Activated T-helper 9 cell treated with anti-CD3 and anti-CD28 coated beads, Interleukin-2, amount 50 U/mL, for 16 hours (primary cell): ENCODE measurements at places on chromosomes 13 and 19.

- no peak for DNase-seq
Observed at GRCh38 chr13:84609716-84610115, 727.4 kb upstream of the SLITRK1 start.

GRCh38 chr13:97182111-97182890 lies 39.8 kb upstream of the MBNL2 start:
- no peak for DNase-seq

DNA sequence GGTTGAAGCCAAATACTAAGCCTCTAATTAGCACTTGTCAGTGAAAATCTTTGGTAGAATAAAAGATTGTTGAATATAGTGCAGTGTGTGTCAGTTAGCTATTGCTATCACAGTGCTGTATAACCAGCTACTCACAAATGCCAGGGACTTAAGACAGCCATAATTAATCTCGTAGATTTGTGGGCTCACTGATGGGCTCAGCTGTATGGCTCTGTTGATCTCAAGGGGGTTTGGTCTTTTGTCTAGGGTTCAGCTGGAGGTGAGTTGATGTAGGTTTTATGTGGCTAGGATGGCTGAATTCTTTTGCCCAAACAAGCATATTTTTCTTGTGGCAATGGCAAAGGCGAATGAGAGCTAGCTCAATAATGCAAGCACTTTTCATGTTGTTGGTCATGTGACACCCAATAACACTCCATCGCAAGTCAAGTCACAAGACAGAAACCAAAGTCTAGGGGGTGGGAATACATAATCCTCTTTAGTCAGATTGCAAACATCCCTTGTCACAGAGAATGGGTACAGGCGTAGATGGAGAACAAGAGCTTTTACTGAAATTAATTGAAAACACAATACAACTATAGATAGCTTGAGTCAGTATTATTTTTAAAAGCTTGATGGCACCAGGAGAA lies 121.7 kb upstream of the EDNRB start:
- DNase-seq: no peak

DNA sequence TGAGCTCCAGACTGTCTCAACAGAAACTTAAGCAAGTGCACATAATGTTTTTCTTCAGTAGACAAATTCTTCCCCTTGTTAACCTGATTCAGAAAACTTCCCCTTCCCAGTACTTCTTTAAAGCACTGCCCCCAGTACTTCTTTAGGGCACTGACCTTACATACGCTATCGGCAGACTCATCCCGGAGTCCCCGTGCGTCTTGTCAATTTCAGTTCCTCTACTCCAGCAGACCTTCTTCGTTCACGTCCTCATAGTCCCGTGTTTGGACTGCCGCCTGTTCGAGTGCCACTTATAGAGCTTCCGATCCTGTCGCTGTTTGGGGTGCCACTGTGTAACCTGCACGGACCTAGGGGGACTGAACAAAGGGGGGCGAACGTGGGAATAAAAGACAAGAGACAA lies 29.0 kb downstream of the ZNF627 start:
- DNase-seq: no peak

DNA sequence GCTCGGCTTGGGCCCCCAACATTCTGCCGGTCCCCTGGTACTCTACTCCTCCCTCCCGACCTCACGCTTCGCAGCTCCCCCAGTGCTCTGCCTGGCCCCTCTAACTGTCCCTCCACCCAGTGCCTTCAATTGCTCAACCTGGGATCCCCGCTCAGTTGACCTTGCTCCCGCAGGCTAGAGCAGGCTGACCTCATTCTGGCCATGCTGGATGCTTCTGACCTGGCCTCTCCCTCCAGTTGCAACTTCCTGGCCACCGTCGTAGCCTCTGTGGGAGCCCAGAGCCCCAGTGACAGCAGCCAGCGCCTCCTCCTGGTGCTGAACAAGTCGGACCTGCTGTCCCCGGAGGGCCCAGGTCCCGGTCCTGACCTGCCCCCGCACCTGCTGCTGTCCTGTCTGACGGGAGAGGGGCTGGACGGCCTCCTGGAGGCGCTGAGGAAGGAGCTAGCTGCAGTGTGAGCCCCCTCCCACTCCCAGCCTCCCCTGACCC lies 3.6 kb downstream of the GTPBP3 start:
- DNase-seq: no peak

GRCh38 chr13:21537105-21537504 lies 66.9 kb downstream of the MICU2 start:
- no peak for DNase-seq

GRCh38 chr19:17755977-17756670 lies 4.8 kb downstream of the FCHO1 start:
- DNase-seq: no peak

DNA sequence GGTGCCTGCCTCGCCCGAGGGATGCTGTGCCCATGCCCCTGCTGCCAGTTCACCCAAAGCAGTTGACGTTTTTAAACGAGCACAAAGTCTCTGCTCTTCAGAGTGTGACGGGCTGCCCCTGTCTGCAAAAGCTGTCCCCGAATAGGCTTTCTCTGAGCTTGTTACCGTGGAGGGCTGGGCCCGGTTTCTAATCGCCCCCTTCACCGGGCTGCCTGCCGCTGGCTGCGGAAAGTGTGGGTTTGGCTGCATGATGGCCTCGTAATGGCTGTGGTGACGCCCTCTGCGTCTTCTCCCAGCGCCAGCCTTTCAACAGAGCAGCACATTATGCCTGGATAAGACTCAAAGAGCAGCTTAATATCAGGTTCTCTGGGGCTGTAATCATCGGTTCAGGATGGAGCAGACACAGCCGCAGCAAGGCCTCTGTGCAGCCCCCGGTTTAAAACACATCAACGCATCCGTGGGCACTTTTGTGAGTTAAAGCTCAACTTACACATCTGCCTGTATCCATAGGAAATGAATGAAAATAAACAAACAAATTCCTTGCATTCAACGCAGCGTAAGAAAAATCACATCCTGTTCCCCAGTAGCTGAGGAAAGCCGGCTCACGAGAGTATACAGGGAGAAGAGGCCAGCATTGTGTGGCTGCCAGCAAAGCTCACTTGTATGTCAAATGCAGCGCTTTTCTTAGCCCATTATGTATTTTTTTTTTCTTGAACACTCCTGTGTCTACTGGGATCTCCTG lies 166.4 kb upstream of the SOX1 start:
- DNase-seq: no peak

GRCh38 chr13:28958018-28958417 lies 137.9 kb downstream of the MTUS2 start:
- no peak for DNase-seq

DNA sequence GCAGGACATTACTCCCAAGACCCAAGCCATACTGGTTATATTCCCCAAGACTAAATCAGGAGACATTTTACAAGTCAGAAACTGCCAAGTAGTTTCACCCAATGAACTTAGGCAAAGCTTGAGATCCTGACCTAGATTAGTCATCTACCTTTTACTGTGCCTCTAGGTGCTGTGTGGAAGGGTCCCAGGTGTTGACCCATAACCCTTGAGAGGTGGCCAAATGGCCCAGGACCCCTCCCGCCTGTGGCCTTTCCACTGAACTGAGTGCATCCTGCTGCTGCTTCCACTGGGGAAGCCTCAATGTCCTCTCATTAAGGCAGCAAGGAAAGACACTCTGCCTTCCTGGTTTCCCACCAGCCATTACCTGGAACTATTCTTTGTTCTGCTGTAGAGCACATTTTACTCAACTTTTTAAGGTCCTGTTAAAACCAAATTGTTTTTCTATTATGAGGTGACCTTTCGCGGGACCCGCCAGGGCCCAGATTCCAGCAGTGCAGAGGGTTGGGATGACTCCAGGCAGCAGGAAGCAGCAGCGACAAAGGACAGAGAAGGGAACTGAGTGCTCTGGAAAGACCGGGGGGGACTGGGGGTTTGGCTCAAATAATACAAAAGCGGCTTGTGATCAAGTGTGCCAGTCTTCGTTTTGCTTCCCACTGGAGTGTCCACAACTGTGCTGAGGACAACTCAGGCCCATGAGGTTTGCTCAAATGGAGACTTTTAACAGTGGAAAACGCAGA lies 27.1 kb downstream of the ANKRD10 start:
- DNase-seq: no peak

GRCh38 chr19:49767381-49767780 lies 580 bp downstream of the AP2A1 start:
- no peak for DNase-seq

GRCh38 chr13:23799945-23800344 lies 89.3 kb downstream of the MIPEP start:
- no peak for DNase-seq

DNA sequence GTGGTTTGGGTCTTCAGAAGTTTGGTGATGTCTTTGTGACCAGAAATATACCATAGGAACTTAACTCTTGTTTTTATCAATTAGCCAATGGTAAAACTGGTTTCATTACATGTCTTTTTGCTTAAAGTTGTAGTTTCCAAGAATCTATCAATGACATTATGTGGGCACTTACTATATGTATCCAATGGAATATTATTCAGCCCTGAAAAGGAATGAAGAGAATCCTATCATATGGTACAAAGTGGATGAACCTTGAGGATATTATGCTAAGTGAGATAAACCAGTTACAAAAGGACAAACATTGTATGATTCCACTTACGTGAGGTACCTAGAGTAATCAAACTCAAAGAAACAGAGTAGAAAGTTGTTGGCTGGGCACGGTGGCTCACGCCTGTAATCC lies 26.4 kb downstream of the RCBTB1 start:
- DNase-seq: no peak

DNA sequence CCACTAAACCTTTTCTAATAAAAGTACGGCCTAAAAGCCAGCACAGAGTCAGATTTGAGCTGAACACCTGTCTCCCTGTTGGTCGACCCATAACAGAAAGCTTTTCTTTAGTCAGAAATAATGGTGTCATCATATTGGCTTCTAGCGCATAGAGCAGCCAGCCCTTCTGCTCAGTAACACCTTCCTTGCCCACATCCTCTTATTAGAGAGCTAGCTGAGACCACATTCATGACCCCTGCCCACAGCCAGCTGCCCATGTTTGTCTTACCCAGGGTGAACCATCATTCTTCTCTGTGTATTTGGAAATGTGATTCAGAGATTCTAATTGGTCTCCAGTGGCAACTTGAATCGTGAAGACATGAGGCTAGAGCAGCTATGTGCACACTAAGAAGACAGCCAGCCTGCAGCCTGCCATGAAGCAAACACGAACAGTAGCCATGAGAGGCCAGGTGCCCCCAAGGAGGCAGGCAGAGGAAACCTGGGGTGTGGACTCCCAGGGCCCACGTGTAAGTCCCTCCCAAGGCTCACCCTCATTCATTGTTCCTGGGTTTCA lies 82.3 kb upstream of the PDCD5 start:
- DNase-seq: no peak

DNA sequence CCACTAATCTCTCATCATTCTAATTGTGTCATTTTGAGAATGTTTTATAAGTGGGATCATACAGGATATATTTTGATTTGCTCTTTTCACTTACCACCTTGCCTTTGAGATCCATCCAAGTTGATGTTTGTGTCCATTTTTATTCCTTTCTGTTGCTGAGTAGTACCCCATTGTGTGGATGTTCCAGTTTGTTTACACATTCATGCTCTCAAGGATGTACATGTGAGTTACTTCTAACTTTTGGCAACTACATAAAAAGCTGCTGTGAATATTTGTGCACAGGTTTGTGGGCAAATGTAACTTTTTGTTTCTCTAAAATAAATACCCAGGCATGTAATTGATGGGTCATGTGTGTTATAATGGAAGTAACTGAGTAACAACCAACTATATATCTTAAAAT lies 64.9 kb downstream of the RFC3 start:
- DNase-seq: no peak

- no peak for DNase-seq
Observed at GRCh38 chr13:32381539-32381938, 46.4 kb downstream of the N4BP2L1 start.

- DNase-seq: no peak
Observed at GRCh38 chr13:28719227-28720055, 671 bp upstream of the SLC46A3 start.
